ENCODE measurements at places on chromosomes 12 and 14. TPM values are rescaled to one million over a fixed set of nuclear protein-coding genes. Genes with fewer than 3 reads are reported as not detected.

GRCh38 chr14:40354754-40355153, 922.5 kb upstream of the FBXO33 start:
- no peak for DNase-seq

DNA sequence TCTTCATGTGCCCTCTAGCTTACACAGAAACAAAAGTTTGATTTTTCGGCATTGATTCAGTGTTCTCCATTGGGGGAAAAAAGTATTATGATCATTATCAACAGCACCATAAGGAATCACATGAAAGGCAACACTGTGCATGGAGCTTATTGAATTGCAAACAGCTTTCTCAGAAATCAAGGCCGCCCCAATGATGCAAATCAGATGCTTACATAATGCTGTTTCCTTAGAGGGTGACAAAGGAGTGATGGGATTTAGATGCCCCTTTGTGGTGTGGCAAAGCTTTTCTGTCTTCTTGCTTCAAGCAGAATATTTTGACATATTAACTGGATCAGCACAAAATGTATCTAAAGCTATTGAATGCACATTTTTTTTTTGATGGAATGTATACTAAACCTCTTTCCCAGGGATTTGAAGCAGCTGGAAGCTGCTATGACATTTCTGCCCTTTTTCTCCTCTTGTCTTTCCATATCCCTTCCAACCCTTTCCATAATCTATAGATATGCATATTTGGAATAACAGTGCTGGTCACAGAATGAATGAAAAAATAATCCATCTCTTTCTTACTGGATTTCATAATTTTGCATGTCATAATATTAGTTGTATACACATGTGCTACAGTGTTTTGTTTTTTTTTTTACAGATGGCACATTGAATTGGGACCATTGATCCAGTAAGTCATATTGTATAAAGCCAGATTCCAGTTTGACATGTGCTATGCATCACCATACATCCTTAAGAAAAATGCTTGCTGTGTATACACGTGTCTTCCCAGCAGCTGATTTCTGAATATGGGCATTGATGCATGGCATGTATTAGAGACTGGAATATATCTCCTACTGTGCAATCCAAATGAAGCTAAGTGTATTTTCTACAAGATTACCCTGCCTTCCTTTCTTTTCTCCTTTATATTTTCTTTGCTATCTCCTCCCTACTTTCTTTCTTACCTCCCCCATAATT, 259.7 kb upstream of the DCN start:
- DNase-seq, result no peak

- DNase-seq, result no peak
Observed at GRCh38 chr12:5044420-5045295, 979 bp downstream of the KCNA5 start.

GRCh38 chr12:127293507-127294310, 973.3 kb upstream of the TMEM132C start:
- peak; percentile 78 for DNase-seq

DNA sequence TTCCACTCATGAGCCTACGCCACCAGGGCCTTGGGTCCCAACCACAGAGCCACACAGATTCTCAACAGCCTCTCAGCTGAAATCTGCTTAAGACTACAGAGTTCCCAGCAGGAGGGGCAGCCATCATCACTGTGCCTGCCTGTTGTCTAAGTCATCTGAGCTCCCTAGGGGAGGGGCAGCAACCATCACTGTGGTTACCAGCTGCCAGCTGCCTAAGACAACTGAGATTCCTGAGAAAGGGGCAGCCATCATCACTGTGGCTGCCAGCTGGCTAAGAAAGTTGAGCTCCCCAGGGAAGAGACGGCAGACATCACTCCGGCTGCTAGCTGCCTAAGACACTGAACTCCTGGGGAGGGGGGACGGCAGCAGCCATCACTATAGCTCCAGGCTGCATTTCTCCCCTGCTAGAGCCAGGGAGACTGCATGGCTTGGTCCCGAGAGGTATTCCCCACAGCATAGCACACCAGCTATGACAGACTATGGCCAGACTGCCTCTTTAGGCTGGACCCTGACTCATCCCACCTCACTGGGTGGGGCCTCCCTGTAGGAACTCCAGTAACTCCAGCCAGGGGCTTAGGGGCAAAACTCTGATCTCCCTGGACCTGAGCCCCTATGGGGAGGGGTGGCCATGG, 37.2 kb upstream of the C14orf132 start:
- DNase-seq, result no peak

- DNase-seq, result peak; percentile 23
Observed at GRCh38 chr12:109309381-109310246, 530 bp upstream of the FOXN4 start.

- no peak for DNase-seq
Observed at GRCh38 chr14:97359341-97359740, 562.2 kb downstream of the VRK1 start.

DNA sequence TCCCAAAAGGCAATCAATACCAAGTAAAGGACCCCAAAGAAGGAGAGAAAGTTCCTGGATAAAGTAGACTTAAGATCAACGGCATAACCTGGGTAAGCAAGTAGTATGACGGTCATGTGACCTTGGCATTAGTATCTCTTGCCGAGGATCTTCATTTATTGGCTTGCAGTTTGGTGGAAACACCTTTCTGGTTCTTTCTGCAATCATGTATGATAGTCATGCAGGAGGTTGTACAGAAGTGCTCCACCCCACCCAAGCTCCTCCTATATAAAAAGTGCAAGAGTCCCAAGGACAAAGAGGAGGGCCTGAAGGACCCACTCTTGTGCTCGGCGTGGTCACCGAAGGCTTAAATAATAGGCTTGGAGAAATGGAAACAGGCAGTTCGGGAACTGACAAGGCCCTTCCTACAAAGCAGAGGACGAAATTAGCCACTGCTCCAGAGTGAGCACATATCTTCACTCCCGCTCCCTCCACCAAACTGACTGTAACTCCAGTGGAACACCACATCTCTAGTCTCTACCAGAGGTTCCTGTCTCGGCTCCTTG, 750 bp downstream of the CS start:
- DNase-seq, result peak; percentile 32

- no peak for DNase-seq
Observed at GRCh38 chr14:65422088-65422834, 9.7 kb downstream of the FUT8 start.

DNA sequence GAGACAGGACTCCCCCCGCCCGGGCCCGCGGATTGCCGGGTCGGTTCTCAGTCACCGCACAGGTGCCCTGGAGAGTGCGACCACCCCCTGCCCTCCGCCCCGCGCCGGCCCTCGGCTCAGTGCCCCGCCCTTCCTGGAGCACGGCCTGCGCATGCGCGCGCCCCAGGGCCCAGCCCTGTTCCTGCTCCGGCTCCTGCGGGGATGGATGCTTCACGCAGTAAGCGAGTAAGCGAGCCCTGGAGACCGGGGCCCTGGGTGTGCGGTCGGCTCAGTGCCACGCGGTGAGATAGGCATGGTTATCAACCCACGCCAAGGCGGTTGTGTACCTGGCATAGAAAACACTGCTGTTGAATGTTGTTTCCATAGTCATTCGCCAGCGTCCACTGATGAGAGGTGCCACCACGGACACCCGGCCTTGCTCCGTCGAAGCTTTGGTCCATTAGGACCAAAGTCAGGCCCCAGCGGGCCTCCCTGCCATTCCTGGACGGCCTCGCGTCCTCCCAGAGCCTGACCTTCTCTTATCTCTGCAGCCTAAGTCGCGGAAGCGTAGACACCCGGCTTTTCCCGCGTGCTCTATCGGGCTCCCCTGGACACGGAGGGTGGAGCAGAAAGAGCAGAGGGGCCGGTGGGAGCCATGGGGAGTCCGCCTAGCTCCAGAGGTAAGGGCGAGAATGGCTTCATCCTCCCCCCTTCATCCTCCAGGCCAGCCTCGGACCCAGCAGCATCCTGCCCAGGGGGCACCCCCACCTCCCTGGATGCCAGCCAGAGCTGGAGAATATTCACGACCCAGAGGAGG, 90.6 kb downstream of the PAPOLA start:
- DNase-seq, result no peak

- no peak for DNase-seq
Observed at GRCh38 chr14:77646907-77647306, 30.5 kb upstream of the SPTLC2 start.

DNA sequence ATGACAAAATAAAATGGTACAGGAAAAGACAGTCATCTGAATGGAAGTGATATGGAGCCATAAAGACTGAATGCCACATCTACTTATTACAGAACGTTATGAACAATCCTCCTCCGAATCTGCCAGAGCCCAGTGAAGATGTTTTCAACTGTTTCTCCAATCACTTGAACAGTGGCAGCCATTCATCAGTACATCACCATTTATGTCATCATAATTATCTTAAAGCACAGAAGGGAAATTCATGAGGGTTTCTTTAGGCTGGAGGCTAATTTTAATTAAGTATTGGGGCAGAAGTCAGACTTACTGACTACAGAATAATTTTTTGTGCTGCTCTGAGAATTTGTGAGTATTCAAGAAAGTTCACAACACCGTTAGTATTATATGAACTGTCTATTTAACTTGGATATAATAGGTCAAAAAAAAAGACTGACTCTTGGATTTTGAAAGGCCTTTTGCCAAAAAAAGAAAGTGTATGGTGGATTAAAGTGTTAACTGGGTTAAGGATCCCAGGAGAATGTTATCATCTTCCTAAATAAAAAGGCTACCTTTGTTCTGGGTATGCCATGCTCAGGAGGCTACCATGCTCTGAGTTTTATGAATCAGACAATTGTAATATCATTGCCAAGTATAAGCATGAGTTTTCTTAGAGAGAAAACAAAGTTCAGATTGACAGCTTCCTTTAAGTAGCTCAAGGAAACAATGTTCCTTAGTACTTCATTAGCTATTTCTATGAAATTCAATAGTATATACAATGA, 40.1 kb downstream of the PDZRN4 start:
- no peak for DNase-seq

The POTEM gene
- total RNA-seq, result not detected

The IL26 gene
- total RNA-seq, result not detected

The CHFR gene
- 33.4 TPM for total RNA-seq

The FGF23 gene
- 2.6 TPM for total RNA-seq

The USP44 gene
- 0.80 TPM for total RNA-seq

The DDN gene
- 0.20 TPM for total RNA-seq

The SMIM41 gene
- total RNA-seq, result not detected

The CCDC197 gene
- total RNA-seq, result not detected

The ARHGAP9 gene
- total RNA-seq, result 0.44 TPM

The FERMT2 gene
- 95.4 TPM for total RNA-seq

The HOXC12 gene
- total RNA-seq, result not detected

All from hepatocyte (in vitro differentiated cells).